ENCODE measurements at places on chromosomes 2 and 18.

GRCh38 chr2:144330951-144331673 is 188.8 kb downstream of the ZEB2 start:
- no peak for DNase-seq

DNA sequence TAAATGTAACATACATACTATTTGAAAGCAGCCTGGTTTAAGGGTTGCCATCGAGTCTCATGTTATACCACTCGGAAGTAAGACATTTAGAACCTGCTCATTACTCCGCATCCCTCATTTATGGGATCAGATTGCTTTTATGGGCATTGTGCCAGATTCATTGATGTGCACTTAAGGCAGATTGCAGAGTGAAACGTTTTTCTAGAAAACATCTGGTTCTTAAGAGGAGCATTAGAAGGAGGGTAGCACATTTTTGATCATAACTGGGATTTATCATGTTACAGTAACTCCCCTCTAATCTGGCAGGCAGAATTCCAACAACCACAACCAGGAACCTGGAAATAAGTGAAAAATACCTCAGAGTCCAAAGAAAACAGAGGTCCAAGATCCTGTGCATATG is 74.2 kb upstream of the GALNT3 start:
- peak; percentile 45 for DNase-seq

DNA sequence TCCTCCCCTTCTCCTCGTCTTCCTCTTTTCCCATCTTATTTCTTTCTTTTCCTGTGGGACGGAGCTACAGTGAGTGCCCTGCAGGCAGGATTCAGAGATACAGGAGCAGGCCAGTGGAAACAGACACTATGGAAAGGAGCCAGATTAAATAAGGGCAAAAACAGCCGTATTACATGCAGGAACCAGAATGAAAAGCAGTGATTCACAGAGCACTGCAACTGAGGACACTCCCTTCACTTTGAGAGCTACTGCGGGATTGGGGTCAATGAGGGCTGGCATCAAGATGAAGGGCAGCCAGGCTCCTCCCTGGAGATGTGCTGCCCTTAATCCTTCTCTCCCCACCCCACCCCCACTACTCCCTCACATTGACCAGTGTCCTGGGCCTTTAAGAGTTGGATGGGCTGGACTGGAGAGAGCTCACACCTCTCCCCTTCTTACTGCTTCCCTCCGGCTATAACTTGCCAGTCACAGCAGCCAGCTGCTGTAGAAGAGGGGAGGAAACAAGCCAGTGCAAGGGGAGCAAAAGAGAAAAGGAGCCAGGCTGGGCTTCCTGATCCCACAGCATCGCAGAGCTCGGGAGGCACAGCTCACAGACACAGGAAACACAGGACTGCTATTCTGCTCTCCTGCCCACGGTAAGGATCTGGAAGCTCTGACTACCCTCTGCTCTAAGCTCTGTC is at the start of gene PLCD4:
TSS of gene PLCD4 (plus strand) at position 464 of the 680 bp plus-strand sequence. CDS start 7,841 bp downstream, outside the sequence.
- peak; percentile 77 for DNase-seq

DNA sequence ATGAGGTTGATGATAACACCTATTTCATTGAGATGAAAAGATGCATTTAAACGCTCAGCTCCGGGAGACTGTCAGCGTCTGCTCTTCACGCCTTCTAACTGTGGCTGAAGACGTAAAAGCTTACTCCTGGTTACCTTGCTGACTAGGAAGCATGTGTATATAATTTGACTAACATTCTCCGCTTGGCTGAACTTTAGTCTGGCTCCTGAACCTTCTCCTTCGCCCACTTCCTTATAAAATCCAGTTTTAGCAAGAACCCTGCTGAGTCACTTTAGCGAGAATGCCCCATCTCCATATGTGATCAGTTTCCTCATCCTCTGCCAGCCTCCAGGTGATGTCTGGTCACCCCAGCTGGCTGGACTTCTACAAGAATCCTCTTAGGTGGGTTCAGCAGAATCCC is 12.7 kb upstream of the CREG2 start:
- DNase-seq: no peak

GRCh38 chr2:119451336-119452050 is 19.8 kb downstream of the TMEM37 start:
- DNase-seq: no peak

- DNase-seq: no peak
Measured at GRCh38 chr2:52857722-52858121, 909.9 kb upstream of the CHAC2 start.

DNA sequence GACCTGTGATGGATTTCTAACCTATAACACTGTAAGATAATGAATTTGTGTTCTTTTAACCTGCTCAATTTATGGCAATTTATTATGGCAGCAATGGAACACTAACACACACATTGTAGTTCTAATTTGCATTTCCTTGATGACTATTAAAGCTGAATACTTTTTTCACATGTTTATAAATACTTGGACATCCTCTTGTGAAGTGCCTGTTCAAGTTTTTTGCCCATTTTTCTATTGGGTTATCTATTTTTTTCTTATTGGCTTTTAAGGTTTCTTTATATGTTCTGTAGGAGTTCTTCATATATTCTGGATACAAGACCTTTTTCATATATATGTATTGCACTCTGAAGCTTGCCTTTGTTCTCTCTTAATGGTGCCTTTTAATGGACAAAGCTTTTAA is 128.5 kb upstream of the PGAP1 start:
- DNase-seq: no peak

- DNase-seq: no peak
Measured at GRCh38 chr2:54895730-54896129, 154.5 kb downstream of the RTN4 start.

DNA sequence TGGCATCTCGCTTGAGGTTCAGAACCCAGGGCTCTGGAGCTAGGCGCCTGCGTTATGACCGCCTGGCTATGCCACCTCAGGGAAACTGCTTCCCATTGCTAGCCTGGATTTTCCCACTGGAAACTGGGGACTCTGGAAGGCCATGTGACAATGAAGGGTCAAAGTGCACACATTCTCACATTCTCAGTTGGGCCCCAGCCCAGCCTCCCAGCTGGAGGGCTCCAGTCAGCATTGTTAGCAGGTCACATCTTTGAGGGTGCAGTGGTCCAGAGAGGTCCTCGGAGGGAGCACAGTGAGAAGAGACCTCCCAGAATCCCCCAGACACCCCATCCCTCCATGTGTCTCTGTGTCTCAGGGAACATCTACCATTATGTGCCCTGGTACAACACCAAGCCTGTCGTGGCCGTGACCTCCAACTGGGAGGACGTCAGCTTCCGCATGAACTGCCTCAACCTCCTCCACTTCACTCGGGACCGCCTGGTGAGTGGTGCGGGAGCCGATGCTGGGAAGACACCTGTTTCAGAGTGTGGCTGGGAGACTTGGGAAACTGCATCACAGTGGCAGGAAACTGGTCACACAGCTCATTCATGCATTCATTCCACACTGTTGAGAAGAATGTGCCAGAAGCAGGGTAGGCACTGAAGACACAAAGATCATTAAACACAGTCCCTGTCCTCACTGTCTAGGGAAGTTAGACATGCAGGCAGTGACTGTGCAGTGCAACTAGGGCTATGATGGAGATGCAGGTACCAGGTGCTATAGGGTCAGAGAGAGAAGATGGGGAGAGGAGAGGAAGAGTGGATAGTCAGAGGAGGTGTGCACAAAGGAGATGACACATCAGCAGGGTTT is 41.6 kb downstream of the FER1L5 start:
- no peak for DNase-seq

GRCh38 chr18:4581966-4582365 is 126.9 kb upstream of the DLGAP1 start:
- DNase-seq: no peak
